Renal pelvis (tissue), 12 donors: ENCODE measurements at places on chromosomes 11 and 22.

- no peak for DNase-seq
Observed at GRCh38 chr11:76830639-76831327, 29.9 kb upstream of the ACER3 start.

DNA sequence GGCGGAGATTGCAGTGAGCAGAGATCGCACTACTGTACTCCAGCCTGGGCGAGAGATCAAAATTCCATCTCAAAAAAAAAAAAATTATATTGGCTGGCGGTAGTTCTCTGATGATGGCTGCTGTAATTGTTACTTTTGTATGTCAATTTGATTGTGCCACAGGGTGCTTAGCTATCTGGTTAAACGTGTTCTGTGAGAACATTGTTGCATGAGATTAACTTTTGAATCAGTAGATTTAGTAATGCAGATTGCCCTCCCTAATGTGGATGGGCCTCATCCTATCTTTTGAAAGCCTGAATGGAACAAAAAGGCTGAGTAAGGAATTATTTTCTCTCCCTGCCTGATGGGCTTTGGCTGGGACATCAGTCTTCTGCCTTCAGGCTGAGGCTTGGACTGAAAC is 654.2 kb downstream of the OPCML start:
- no peak for DNase-seq

GRCh38 chr22:38497869-38498268 is 8.2 kb downstream of the DDX17 start:
- DNase-seq, result no peak

GRCh38 chr11:100757646-100758045 is 70.6 kb downstream of the ARHGAP42 start:
- no peak for DNase-seq

- DNase-seq, result no peak
Observed at GRCh38 chr22:49042877-49043859, 784.5 kb downstream of the BRD1 start.

GRCh38 chr11:65792456-65792855 is 5.6 kb downstream of the OVOL1 start:
- DNase-seq, result no peak

DNA sequence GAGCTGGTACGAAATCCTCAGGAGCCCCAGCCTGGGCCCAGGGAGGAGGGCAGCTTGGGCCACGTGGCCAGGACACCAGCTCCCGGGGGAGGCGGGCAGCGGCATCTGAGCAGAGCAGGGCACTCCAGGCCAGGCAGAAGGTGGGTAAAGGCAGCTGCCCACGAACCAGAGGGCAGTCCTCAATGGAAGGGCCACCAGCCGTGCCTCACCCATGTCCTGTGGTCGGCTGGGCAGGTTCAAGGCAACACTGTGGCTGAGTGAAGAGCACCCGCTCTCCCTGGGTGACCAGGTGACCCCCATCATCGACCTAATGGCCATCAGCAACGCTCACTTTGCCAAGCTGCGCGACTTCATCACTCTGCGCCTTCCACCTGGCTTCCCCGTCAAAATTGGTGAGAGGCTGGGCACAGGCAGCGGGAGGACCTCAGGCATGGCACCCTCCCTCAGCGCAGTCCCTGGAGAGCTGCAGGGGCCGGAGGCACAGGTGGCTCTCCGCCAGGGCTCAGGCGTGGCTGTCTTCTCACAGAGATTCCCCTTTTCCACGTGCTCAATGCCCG is 2.5 kb upstream of the SSH3 start:
- DNase-seq, result no peak

DNA sequence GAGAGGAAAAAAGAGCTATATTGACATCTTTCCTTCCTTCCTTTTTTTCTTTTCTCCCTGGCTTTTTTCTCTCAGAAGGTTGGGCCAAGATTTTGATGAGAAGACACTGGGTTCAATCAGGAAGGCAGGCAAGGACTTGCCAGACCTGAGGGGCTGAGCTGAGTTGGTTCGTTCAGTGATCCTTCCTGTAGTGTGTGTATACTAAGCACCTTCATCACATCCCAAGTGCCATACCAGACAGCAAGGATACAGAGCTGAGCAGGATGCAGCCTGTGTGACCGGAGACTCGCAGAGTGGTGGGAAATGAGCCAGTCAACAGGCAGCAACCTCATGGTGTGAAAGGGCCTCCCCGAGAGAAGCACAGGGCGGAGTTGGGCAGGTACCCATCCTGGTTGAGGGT is 95.5 kb downstream of the SPON1 start:
- DNase-seq, result no peak

DNA sequence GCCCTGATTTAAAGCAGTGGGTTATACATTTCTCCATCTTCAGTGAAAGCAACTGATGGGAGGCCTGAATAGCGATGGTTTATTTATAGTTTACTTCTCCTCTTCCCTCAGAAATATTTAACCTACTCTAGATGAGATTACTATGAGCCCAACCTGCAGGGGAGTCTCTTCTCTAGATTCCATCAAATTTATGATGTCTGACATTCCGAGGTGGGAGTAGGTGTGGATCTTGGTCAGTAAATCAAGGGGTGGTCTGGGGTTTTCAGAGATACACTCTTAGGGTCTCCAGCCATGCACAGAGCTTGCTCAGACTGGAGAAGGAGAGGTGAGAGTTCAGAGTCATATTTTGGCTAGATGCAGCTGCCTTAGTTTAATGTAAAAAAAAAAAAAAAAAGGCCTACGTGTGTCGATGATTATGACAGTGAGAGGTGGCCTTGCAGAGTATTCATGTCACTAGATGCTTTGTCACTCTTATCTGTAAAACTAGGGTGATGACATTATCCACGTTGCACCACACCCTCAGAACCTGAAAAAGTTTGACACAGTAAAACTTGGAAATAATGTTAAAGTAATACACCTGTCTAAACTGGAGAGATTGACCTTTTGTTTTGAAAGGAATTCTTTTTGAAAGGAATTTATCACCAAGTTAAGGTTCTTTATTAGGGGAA is 81.2 kb downstream of the EXT2 start:
- peak; percentile 75 for DNase-seq

DNA sequence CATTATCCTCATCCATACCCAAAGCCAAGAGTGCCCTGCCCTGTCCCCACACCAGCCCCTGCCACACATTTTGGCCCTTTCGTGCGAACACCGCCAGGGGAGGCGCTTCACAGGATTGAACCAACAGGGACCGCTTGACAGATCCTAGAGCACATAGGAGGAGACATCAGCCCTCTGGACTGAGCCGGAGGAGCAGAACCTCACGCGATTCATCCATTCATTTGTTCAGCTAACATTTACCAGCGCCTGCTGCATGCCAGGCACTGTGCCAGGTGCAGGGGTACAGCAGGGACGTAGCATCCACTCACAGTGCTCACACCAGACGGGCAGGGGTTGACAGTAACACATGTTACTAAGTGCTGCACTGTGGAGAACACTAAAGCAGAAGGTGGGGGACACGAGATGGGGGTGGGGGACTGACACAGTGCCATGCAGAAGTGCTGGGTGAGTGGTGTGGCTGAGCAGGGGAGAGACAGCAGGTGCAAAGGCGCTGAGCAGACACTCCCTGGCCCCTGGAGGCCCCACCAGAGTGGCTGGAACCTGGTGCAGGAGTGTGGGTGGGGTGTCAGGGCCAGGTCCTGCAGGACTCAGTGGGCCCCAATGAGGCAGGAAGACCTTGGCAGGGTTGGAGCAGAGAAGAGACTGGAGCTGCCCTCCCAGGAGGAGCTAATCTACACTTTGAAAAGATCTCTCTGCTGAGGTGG is 3.4 kb downstream of the GNAZ start:
- DNase-seq, result no peak

- no peak for DNase-seq
Observed at GRCh38 chr11:80838153-80838552, 1397.3 kb upstream of the TENM4 start.

DNA sequence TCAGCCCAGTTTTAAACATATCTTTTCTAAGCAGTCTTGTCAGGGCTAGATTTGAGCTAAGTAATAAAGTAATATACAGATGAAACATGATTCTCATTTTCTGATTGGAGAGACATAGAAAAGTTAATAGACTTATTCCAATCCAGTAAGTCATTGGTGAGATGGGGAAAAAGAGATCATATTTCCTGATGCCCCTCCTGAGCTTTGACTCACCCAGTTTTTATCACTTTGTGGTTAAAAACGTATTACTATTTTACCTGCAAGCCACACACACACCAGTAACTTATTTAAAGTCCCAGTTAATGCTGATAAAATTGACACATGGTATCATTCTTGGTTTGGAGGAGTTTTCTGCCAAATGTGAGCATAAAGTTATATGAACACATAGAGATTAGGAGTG is 306.8 kb downstream of the CADM1 start:
- DNase-seq, result no peak

GRCh38 chr11:121643479-121644186 is 190.9 kb upstream of the SORL1-AS1 start:
- DNase-seq, result no peak

GRCh38 chr11:134756811-134757540 is 344.9 kb upstream of the B3GAT1 start:
- DNase-seq, result no peak

DNA sequence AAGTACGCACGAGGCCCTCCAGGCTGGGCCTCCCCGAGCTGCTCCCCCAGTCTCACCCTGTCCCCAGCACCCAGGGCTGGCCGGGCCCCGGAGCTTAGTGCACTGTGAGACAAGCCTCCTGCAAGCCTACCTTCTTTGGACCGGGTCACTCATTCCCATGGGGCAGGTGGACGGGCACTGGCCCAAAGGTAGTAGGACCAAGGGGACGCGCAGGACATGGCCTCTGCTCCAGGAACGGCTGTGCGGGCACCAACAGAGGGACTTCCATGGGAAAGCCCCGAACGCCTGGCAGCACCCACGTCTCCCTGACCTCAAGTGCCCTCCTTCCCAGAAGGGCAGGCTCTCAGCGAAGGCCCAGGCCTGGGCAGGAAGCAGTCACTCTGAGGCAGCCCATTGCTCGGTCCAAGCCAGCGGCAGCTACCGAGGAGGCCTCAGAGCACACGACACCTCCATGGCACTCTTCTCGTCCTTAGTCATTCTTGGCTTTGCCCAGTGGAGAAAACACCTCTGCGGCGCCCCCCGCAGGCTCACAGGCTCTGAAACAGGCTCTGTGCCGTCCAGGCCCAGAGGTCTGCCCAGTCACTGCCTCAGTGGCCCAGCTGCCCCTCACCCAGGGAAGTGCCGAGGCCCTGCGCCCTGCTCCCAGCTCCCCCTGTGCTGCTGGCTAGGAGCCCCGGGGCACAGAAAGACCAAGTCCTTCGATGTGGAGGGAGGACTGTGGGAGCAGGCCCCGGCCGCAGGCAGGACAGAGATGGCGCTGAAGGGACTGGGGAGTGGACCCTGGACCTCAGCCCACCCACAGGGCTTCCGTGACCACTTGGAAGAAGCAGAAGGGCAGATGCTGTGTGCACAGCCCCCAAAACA is 3.8 kb downstream of the MOB2 start:
- no peak for DNase-seq

GRCh38 chr22:43634316-43634715 is 177.8 kb downstream of the EFCAB6 start:
- no peak for DNase-seq

GRCh38 chr11:36268337-36268985 is 20.8 kb downstream of the COMMD9 start:
- no peak for DNase-seq

- no peak for DNase-seq
Observed at GRCh38 chr11:88275636-88276035, 61.9 kb downstream of the CTSC start.

DNA sequence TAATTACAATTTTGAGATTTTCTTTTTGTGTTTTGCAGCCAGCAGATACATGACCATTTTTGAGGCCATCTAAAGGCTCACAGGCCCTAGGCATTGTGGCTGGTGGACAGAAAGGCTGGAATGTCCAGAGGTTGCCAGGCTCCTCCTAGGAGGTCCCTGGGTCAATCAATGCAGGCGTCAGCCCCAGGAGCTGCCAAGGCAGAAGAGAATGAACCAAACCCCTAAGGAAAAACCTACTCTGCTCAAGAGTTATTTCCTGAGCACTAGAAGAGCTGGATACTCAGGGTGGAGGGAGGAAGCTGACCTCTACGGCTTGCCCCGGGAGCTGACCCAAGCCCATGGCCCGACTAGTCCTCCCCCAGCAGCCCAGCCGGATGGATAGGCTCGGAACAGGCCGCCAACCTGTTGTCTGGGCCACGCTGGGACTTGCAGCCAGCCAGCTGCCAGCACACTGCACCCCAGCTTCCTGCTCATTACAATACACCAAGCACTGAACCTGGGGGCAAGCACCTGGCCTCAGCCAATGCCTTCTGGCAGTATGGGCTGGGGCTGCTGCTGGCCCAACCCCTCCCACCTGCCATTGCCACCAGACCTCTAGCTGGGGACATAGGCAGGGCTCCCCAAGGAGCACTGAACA is 5.7 kb upstream of the SCGB1A1 start:
- DNase-seq, result no peak

- DNase-seq, result no peak
Observed at GRCh38 chr22:19448739-19449421, 1.4 kb upstream of the C22orf39 start.

DNA sequence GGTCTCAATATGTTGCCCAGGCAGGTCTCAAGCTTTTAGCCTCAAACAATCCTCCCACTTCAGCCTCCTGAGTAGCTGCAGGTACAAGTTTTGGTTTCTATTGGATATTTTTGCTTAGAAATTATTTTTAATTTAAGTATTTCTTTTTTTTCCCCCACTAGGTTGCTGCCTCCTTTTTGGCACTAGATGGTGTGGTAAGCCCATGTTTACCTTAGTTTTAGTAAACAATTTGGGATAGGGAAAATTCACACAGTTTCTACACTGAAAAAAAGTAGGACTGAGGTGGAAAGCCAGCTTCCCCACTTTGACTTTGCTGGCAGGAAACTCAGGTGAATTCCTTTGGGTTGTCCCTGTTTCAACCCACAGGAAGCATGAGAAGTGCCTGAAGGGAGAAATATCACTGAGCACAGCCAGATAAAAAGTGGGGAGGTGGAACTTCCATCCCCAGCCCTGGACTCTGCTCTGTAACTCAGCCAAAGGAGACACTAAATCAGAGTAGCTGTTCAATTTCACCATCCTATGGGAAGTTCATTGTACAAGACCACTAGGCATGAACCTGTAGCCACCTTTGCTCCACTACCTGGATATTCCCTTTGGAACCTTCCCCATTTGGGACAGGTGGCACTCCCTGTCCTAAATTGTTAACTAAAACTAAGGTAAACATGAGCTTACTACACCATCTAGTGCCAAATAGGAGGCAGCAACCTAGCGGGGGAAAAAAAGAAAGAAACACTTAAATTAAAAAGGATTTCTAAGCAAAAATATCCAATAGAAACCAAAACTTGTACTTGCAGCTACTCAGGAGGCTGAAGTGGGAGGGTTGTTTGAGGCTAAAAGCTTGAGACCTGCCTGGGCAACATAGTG is 154.4 kb upstream of the FAT3 start:
- no peak for DNase-seq
